ENCODE measurements at places on chromosomes 3 and 15.

DNA sequence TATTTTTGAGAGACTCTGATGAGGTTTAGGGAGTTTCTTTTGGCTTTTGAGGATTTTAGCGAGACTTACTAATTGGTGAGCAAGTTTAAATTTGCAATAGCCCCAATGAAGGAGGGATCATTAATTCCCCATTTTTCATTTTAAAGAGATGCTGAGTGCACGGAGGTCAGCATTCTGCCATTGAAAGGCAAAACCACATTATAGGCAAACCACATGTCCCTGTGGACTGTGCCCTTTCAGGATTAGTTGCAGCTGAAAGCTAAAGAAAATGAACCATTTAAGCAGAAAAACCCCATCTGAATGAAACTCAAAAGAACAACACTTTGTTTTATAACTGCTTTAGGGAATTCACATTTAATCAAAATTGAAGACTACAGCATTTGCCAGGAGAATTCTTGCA is 246.5 kb downstream of the PDZRN3 start:
- DNase-seq: no peak

DNA sequence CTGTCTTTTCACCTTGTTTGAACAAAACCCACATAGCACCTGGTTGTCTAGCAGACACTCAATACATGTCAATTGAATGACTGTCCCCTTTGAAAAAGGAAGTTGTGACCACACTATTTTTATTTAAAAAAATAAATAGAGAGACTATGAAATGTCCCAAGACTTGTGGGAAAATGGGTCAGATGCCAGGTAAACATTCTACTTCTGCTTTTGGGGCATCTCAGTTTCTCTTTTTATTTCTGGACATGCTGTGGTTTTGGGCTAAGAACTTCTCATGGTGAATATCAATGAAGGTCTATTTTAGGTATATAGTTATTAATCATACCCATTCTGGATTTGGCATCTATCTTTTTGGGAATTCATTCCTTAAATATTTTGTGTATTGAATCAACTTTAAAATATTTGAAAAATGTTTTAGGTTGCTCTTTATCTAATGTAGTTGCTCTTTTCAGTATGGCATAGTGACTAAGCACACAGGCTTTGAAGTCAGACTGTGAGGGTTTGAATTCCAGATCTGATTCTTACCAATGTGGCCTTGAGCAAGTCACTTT is 4.4 kb downstream of the TMEM45A start:
- DNase-seq: no peak

- DNase-seq: no peak
Measured at GRCh38 chr15:90343302-90343790, 8.7 kb upstream of the ZNF774 start.

DNA sequence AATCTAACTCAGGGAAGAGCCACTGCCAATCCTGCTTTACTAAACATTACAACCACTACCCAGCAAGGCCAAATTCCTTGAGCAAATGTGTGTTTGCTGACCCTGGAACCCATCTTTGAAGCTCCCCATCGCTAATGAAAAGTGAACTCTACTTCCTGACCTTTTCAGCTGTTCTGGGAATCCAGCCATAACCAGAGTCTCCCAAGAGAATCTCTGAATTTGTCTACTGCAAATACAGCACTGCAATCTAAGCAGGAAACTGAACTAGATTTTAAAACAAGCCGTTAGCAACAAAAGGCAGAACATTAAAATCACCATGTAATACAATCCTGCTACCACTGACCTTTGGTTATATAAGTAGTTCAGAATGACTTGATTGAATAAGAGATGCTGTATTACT is 309.2 kb downstream of the MAGI1 start:
- no peak for DNase-seq

DNA sequence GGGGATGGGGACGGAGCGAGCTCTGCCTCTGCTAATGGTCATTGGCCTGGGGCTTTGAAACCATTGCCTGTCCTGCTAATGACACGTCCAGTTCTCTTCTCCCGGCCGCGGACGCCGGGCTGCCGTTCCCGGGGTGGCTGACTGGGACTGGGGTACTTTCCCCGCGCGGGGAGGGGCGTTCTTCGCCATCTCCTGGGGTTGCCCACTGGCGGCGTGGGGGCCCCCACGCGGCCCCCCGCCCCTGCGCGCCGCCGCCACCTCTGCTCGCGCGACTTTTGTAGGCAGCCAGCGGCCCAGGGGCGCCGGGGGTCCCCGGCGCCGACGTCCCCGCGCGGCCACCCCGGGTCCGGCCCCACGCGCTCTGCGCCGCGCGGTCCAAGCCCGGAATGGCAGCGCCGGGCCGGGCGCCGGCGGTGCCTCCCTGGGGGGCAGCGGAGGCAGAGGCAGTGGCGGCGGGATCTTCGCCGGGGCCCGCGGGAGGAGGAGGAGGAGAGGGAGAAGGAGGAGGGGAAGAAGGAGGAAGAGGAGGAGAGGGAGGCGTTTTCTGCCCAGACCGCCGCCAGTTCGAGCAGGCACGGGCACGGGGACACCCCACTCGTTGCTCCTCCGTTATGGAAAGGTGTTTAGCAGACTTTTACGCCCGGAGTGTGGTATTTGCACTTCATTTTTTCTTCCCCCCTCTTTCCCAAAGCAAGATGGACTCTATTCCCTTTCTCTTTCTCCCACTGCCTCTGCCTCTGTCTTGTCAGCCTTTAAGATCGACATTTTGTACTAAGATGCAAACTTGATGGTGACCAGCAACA is 2.3 kb downstream of the BBX start:
- no peak for DNase-seq

GRCh38 chr3:123201223-123201556 is 553 bp upstream of the SEC22A start:
- no peak for DNase-seq

- no peak for DNase-seq
Measured at GRCh38 chr3:136166507-136166906, 29.6 kb downstream of the MSL2 start.

GRCh38 chr3:99256788-99257187 is 355.3 kb upstream of the DCBLD2 start:
- no peak for DNase-seq

DNA sequence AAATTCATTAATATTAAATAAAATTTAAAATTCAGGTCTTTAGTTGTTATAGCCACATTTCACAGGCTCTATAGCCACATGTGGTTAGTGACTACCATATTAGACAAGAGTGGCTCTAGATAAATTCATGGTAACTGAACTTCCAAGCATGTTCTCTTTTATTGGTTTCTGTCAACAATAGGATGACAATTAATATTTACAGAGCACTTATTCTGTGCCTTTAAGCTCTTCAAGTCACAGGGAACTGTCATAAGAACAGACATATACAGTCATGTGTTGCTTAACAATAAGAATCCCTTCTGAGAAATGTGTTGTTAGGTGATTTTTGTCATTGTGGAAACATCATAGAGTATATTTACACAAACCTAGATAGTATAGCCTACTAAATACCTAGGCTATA is 38.8 kb upstream of the SLC25A36 start:
- DNase-seq: no peak

DNA sequence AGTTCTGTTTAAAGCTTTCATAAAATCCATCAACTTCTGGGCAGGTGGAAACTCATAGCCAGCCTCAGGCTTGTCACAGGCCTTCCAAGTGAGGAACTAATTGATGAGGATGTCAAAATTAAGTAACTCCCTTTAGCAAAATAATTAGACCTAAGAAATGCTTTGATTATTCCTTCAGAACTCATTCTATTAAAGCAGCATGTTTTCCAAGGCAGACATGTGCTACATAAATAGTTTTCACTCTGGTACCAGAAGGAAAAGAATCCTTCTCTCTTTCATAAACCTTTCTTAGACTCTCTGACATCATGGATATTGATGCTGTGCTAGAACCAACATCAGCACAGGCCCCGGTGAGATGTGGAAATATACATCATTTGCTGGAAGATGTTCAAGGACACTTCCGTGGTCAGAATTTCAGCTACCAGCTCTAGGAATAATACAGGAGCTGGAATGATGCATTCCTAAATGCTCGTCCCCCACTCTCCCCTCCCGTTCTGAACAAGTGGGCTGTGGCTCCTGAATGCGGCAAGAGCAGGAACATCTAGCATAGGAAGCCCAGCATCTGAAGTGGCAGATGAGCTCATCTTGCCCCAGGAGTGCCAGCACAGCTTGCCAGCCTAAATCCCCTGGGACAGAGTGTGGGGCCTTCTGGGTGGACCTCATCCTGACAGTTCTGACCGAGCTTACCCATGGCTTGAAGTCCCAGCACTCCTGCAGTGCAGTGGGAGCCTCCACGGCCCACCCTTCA is 82.4 kb downstream of the WWTR1 start:
- DNase-seq: peak; percentile 90

DNA sequence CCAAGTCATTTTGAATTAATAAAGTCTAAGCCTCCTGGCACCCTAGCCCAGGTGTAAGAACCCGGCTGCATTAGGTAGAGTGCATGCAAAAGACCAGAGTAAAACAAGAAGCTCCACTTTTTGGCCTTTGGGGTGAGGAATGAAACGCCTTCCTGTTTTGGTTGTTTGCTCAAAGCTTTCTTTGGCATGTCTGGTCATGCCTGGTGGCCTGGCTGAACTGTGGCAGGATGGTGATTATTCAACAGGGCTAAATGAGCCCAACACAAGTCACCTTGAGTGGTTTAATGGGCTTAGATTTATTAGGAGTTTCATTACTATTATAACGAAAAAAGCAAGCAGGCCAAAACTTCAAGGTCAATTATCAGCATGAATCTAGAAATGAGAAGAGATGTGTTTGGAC is 40.9 kb upstream of the LDHAL6B start:
- DNase-seq: no peak
